Chondrocyte (in vitro differentiated cells): ENCODE measurements at places on chromosomes 3 and 15. TPM values are rescaled to one million over a fixed set of nuclear protein-coding genes. Genes with fewer than 3 reads are reported as not detected.

MAGI1 gene
- 18.7 to 19.3 TPM (median 18.9 TPM) in 3 replicates for total RNA-seq

CP gene
- total RNA-seq: not detected in 3 replicates

DNA sequence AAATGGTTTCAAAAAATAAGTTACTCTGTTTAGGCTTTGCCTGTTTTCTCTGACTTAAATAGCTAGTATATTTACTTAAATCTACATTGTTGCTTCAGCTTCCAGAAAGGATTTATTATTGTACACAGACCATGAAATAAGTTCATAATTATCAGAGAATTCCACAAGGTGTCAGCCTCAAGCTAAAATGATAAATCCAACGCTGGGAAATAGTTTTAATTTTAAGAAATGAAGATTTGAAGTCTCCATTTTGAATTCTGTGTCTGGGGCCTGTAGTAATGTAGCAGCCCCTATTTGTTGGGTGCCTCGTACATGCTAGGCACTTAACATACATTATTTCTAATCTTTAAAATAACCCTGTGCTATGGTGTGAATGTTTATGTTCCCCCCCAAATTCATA is 92.6 kb upstream of the KCNMB2 start:
- no peak for DNase-seq

DNA sequence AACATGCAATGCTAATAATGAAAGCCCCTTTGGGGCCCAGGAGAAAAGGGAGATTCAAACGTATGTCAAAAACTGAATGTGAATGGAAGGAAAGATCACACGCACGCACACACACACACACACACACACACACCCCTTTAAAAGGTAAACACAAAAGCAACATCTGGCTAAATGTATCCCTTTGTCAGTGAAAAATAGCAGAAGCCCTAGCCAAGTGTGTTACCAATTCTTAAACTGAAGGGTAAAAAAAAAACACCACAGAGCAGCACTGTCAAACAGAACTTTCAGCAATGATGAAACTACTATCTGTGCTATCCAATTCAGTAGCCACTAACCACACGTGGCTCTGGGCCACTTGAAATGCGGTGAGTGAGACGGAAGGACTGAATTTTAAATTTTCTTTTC is 4.9 kb downstream of the RFTN1 start:
- no peak for DNase-seq

DNA sequence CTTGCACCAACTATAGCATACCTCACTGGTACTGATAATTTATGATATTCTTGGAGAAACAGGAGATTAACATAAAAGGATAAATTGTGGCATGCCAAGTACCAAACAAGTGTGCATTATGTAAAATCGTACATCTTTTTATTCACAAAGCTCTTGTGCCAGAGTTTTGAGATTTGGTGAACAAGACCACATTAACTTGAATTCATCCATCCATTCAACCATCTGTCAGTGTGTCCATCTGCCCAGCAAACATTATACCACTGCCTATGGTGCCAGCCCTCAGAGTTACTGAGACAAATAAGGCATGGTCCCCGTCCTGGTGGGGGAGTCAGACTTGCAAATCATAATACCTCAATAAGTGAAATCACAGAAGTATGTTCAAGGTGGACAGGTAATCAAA is 17.0 kb upstream of the NEO1 start:
- DNase-seq: no peak
